HT-29 (cell line): ENCODE measurements at places on chromosomes 13 and 19.

GRCh38 chr19:2678044-2678671, 24.3 kb downstream of the GNG7 start:
- no peak for DNase-seq

DNA sequence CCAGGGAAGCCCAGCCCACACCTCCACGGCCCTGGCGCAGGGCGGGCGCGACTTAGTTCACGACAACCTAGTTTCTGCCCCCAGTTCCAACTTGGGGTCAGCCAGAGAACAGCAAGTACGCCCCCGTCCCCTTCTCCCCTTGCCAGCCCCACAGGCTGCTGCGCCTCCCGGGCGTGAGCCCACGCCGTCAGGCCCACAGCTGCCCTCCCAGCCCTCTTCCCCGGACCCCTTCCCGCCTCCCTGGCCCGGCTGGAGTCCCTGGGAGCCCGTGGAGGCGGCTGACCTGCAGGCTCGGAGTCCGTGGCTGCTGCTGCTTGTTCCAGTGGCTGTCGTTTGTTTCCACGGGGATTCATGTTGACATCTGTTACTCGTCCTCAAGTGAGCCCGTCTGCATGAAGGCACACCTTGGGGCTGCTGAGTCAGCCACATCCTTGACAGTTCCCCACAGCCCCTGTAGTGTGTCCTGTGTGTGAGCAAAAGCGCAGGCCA, 86.0 kb downstream of the ATP11A start:
- DNase-seq = no peak

- DNase-seq = no peak
Measured at GRCh38 chr13:58235454-58235853, 603.9 kb downstream of the PCDH17 start.

DNA sequence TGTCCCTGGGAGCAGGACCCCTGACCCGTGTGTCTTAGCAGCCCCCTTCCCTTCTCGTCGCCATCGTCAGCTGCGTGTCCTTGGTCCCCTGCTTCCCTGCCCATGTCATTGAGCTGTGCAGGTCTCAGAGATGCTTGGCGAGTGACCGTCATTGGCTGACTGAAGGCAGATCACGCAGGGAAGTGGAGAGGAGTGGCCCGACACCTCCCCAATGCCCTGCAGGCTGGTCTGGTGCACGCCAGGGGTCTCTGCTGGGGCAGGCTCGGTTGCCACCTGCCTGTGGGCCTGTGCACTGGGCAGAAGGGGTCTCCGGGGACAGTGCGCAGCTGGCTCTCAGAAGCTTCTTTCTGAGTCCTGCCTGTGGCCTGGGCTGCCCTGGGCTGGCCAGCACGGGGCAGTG, 6.2 kb downstream of the GNA11 start:
- no peak for DNase-seq

GRCh38 chr19:39568604-39569003, 28.6 kb upstream of the EID2 start:
- DNase-seq = no peak

- no peak for DNase-seq
Measured at GRCh38 chr19:12720851-12721655, 2.7 kb downstream of the TNPO2 start.

- no peak for DNase-seq
Measured at GRCh38 chr13:98173431-98174152, 3.5 kb downstream of the RNF113B start.

- DNase-seq = no peak
Measured at GRCh38 chr13:22018836-22019210, 347.9 kb downstream of the FGF9 start.

DNA sequence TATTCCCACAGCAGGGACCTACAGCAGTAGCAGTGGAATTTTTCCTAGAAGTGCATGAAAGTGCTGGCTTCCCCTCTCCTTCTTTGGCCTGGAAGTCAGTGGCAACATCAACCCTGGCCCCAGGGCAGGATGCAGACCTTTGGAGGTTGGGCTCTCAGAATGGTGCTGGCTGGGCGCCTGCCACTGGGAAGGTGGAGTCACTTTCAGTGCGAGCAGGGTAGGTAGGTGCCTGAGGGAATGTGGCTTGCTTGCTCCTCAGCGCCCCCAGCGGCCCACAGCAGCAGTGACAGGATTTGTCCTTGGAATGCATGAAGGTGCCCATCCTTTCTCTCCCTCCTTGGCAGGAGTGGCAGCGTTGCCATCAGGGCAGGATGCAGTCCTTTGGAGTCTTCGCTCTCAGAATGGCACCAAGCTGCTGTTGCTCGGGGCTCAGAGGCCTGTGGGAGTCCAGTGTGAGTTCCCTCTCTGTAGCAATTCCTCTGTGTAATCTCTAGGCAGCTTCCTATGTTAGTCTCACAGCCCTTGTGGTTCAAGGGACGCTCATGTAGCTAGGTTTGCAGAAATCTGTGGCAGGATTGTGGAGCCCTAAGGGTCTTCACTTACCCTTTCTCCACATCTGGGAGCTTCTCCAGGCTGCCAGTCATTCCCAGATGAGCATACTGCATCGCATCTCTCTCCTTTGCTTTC, 354.4 kb upstream of the DACH1 start:
- DNase-seq = peak; percentile 77

DNA sequence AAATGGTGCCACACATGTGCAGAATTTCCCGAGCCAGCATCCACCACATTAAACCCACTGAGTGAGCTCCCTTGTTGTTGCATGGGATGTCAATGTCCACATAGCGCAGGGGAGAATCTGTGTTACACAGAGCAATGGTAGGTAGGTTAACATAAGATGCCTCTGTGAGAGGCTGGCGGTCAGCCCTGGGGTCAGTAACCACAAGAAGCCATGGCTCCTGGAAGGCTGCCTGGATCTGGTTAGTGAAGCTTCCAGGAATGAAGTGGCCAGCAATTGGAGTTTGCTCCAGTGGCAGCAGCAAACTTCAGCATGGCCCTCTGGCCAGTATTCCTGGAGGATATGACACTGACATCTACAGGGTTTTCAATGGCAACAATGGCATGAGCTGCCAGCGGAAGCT, 37.0 kb upstream of the PCDH9 start:
- no peak for DNase-seq

- no peak for DNase-seq
Measured at GRCh38 chr19:7718668-7719067, 13.2 kb downstream of the CLEC4G start.

DNA sequence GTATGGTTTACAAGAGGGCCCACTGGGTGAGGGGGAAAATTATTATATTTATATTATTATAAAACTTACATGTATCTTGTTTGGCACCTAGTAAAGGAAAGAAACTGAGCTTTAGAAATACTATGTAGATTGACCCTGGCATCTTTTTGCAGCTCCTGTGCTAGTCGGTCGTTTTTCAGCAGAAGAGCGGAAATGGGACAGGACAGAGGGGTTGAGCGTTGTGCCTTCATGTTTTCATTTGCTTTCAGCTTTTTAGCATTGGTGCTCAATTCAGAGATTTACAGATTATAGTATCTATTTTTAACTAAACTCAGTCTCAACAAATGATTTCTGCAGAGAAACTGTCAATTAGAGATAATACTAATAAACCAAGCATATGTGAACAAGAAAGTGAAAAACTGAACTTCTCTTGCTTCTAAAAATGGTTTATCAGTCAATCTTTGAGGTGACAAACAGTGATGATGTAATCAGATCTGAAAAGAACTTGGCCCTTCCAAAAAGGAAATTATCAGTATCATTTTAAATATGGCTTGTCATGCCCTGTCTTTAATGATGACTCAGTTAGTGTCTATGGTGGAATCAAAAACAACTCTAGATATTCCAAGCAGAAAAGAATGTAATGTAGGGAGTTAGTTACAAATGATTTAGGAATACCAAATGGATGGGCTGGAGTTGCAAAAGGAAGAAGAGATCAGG, 56.9 kb upstream of the KCTD4 start:
- DNase-seq = no peak

- DNase-seq = no peak
Measured at GRCh38 chr19:44972802-44973201, 17.6 kb downstream of the CLPTM1 start.

- DNase-seq = no peak
Measured at GRCh38 chr13:39484506-39485313, 118.3 kb downstream of the LHFPL6 start.

DNA sequence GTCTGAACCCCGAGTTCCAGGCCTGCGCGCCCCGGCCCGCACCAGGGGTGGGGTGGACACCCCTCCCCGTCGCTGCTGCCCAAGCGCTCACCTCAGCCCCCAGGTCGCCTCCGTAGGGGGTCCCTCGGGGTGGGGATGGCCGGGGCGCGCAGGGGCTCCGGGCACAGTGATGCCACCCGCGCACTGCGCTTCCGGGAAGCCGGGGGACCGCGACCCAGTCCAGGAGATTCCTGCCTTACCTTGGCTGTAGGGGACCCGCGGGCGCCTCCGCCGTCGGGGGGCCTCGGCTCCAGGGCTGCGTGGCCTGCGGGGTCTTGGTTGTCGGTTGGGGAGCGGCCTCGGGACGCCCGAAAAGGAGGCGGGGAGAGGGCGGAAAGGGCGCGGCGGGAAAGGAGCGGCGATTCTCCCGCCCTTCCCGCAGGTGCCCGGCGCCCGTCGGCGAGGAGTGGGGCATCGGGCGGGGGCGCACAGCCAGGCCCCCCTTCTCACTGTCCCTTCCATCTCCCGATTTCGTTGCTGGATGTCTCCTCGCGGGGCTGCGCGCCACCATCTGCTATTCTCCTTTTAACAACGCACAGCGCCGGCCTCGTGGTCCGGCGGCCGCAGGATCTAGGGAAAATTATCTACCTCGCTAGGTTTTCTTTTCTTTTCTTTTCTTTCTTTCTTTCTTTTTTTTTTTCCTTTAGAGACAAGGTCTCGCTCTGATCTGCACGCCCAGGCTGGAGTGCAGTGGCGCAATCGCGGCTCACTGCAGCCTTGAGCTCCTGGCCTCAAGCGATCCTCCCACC, at the start of gene KEAP1:
Gene KEAP1 (minus strand): TSS at position 355 of the 788 bp plus-strand sequence. CDS start 3,323 bp downstream, outside the sequence.
- DNase-seq = peak; percentile 31

DNA sequence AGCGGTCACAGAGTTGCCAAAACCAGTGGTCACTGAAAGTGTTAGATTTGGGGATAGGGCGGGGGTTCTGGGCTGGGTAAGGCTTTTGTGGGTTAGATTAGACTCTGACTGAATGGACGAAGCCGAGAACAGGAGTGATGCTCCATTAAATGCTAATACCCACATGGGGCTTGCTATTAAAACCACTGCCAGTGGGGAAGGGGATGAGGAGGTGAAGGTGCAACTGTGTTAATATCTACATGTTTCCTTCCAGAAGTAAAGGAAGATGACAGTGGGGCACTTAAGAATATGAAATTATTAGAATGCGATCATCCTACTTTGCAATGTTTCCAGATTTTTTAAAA, 573 bp upstream of the ZNF614 start:
- DNase-seq = no peak

- no peak for DNase-seq
Measured at GRCh38 chr13:111485491-111486250, 165.2 kb downstream of the TEX29 start.

- DNase-seq = no peak
Measured at GRCh38 chr19:35357867-35358573, at the start of gene FFAR3. Gene FFAR3 (plus strand): TSS chr19:35358460. CDS start chr19:35358891, 431 bp downstream.

DNA sequence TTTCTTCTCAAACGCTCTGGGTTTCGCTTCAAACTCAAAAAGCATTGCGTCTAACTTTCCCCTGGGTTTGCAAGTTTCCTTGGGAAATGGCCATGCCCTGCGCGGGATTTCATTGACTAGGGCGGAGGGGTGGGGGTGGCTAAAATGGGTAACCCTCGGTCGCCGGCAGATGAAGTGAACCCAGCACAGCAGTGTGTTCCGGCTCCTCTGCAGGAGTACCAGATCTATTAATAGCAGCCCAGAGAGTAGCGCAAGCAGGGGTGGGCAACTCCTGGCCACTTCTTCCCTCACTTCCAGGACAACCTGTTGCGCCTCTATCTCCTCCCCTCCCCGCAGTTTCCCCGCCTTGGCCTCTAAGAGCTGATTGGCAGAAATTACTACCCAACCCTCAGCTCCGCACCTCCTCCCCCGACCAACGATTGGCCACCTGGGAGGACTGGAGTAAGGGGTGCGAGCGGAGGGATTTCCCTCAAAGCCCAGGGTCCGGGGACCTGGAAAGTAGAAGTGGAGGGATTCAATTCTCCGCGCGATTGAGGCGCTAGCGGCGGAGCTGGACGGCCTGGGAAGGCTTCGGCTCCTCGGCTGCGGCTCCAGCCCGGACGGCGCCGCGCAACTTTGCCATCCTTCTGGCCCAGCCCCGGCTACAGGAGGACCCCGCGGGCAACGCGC, at the start of gene FREM2:
Gene FREM2 (plus strand): TSS at position 501 of the 669 bp plus-strand sequence. CDS start 268 bp downstream, outside the sequence.
- DNase-seq = no peak

DNA sequence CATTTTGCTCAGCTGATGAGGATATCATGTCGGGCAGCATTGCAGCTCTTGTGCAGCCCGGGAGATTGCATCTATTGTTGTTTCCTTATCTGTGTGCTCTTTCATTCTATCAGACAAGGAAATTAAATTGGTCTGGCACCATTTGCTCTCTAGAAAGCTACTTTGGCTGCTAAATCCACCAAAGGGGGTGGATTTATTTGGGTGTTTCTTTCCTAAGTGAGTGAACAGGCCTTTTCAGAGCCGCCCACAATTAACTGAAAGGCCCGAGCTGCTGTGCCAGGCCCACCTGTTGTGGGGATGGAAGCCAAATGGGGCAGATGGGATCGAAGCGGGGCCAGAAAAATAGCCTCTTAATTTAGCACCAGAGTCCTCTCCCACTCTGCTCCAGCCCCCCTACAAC, 99.4 kb downstream of the DNAJC15 start:
- no peak for DNase-seq

DNA sequence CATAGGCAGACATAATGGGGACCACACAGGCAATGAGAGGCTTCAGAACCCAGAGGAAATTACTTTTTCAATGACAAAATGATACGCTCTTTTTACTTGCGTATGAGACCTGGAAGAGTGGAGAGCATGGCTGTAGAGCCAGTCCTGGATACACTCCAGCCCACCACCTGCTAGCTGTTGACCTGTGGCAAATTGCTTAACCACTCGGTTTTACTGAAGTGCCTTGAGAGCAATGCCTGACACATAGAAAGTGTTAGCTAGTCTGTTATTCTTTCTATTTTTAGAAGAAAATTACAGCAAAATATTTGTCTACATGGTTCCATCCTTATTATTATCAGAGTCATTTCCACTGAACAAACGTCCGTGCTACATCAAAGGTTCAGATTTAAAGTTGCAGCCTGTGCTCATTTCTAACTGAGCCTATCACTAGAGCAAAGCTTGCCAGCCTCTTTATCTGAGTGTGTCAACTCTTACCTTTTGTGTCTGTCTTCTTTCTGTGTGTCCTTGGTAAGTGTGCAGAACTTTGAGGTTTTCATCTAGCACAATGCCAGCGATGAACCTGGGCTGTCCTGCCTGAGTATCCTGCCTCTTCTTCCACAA, 9.6 kb upstream of the GPR183 start:
- DNase-seq = no peak

DNA sequence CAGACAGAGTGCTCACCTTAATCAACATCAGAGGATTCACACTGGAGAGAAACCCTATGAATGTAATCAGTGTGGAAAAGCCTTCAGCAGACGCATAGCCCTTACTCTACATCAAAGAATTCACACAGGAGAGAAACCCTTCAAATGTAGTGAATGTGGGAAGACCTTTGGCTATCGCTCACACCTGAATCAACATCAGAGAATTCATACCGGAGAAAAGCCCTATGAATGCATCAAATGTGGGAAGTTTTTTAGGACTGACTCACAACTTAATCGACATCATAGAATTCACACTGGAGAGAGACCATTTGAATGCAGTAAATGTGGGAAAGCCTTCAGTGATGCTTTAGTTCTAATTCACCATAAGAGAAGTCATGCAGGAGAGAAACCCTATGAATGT, 18.3 kb downstream of the ZNF527 start:
- no peak for DNase-seq
